ENCODE measurements at places on chromosomes 5 and 9.

- no peak for DNase-seq
These were observed 193.5 kb upstream of the TLX3 start for GRCh38 chr5:171115519-171115918.

- DNase-seq: peak; percentile 20
These were observed 52.4 kb downstream of the DMRT1 start for GRCh38 chr9:893843-894420.

DNA sequence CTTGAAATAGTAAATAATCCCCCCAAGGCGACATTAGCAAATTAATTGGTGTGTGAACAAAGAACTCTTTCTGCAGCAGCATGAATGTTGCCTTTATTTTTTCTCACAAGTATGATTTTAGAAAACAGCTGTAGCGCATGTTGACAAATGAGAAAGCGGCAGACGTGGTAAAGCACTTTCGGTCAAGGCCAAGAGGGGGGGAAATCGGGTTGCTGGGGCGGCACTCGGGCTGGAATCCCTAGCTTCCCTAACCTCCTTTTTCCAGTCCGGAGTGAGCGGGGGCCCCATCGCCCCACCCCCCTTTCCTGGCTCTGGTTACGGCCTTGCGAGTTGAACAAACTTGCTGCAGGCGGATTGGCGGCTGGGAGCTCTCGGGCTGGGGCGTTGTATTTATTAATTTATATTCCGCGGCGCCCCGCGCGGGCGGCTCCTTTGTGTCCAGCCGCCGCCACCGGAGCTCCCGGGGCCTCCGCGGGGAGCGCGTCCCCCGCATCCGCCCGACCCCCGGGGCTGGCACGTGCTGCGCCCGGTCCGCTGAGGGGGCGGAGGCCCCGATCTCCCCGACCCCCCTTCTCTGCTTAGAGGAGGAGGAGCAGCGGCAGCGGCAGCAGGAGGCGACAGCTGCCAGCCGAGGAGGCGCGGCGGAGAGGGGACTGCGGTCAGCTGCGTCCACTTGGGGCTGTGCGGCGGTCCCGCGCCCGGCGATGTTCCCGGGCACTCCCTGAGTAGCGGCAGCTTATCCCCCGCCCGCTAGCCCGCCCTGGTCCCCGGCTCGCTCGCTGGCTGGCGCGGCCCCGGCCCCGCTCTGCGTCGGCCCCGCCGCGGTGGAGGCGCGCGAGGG is at the start of gene RHOBTB3:
Gene RHOBTB3 (plus strand): TSS at position 607 of the 841 bp plus-strand sequence. CDS start 347 bp downstream, outside the sequence.
- DNase-seq: peak; percentile 79

GRCh38 chr9:118529210-118529609 is 825.0 kb downstream of the TLR4 start:
- DNase-seq: no peak

- no peak for DNase-seq
These were observed 48.8 kb downstream of the LNPEP start for GRCh38 chr5:96984506-96985192.

- no peak for DNase-seq
These were observed 159.2 kb upstream of the TUT7 start for GRCh38 chr9:86513429-86513828.

DNA sequence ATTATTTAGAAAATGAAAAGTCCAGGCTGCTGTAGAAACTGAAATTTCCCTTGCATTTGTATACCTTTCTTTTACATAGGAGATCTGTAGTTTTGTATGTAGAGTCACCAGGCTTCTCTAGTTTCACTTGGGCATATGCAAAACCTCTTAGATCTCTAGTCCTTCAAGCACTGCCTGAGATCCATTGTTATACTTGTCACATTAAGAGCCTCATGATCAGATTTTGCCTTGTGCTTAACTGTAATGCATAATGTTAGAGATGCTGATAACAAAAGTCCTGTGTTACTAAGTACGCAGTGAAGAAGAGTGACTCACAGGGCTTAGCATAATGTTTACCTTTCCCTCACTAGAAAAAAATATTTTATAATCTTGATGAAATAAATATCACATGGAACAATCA is 250.2 kb downstream of the CYLC2 start:
- no peak for DNase-seq

DNA sequence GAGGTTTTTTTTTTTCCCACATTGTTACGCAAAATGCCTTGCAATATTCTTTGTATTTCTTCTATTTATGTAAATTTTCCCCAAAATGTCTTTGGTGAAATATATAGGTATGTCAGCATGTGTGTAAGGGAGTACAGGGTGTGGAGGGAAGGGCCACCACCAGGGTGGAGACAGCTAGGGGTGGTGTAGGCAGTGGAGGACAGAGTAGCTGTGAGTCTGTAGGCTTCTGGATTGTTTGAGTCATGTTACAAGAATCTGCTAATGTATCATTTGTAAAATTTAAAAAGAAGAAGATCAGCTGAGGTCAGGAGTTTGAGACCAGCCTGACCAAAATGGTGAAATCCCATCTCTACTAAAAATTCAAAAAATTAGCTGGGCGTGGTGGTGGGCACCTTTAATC is 175.5 kb downstream of the NXNL2 start:
- no peak for DNase-seq

DNA sequence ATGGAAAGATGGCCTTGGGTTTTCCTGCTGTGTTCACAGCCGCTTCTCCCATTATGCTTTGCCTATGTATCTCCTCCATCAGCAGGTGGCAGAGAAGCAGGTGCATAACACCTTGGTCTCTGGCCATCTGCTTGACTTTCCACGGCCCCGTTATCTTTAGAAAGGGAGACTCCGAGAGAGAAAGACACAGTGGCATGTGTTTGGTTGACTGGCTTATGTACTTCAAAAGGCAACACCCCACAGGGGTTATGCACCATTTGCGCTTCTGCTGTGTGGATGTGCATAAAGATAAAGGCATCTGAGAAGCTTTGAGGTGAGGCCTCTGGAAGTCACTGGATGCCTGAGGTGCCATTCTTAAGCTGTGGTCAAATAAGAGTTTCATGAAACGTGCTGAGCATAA is 138.4 kb downstream of the EGFLAM start:
- DNase-seq: no peak

GRCh38 chr9:71446106-71446472 is 322.2 kb downstream of the CEMIP2 start:
- DNase-seq: no peak

GRCh38 chr5:17094830-17095229 is 122.6 kb upstream of the BASP1 start:
- no peak for DNase-seq

GRCh38 chr5:42982107-42982622 is 58.0 kb downstream of the ANXA2R start:
- DNase-seq: no peak

- no peak for DNase-seq
These were observed 69.0 kb downstream of the CDC14B start for GRCh38 chr9:96550659-96551058.

- DNase-seq: no peak
These were observed 71.8 kb upstream of the ALDH1A1 start for GRCh38 chr9:73024601-73025034.

DNA sequence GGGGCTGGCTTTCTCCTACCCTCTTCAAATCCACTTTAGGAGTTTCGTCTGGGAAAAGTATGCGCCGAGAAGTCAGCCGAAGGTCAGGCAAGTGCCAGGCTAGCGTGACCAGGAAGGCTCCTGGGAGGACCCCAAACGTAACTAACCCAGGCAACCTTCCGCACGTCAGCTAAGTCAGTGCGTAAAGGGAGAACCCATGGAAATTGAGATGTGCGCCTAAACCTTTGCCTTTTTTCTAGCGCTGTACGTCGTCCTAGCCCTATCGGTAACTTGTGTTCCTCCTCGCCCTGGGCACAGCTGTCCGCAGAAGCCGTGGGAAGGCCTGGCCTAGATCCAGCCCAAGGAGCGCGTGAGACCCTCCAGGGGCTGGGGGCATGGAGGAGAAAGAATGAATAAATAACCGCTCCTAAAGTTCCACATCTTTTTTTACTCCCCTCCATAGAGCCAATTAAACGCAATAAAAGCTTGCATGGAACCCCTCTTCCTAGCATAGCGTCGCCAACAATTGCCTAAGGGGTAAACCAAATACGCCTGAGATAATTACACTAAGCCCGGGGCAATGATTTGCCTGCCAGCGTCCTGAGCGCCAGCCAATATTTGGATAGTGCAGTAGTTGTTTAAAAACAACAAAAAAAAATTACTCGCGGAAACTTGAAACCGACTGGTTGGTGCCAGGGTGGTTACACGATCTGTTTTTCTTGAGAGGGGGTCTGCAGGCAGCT is 4.0 kb upstream of the FOXB2 start:
- no peak for DNase-seq

GRCh38 chr9:88784960-88785359 is 206.3 kb upstream of the S1PR3 start:
- no peak for DNase-seq

DNA sequence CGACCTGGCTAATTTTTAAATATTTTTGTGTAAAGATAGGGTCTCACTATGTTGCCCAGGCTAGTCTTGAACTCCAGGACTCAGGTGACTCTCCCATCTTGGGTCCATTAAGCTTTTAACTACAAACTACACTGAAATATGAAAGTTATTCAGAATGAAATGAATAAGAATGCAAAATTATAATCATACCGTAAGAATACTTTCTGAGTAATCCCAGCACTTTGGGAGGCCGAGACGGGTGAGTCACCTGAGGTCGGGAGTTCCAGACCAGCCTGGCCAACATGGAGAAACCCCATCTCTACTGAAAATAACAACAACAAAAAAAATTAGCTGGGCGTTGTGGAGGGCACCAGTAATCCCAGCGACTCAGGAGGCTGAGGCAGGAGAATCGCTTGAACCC is 1.1 kb upstream of the ORM1 start:
- DNase-seq: no peak

GRCh38 chr5:150461231-150461630 is 11.7 kb upstream of the RPS14 start:
- DNase-seq: no peak

- no peak for DNase-seq
These were observed 898 bp downstream of the CAMSAP1 start for GRCh38 chr9:135906291-135907005.

DNA sequence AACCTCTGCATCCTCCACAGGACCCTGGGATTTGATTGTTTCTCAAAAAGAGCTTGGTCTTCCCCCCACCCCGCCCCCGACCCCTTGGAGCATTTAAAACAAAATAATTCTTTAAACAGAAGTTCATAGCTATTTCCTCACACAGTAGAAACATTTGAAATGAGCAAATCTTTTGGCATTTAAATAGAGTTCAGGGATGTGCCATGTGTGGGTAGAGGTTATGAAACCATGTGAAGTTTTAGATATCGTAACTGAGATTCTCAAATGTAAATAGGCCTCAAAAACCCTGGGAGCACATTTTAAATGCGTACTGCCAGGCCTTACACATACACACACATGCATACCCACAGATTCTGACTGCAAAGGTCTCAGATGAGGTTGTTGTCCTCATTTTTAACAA is 66.5 kb downstream of the EPB41L4B start:
- no peak for DNase-seq

GRCh38 chr9:92404042-92404836 is at the start of gene OGN:
Gene OGN, minus strand, starts transcription at chr9:92404578. Its CDS starts 1,171 bp downstream, at chr9:92403407.
- no peak for DNase-seq

DNA sequence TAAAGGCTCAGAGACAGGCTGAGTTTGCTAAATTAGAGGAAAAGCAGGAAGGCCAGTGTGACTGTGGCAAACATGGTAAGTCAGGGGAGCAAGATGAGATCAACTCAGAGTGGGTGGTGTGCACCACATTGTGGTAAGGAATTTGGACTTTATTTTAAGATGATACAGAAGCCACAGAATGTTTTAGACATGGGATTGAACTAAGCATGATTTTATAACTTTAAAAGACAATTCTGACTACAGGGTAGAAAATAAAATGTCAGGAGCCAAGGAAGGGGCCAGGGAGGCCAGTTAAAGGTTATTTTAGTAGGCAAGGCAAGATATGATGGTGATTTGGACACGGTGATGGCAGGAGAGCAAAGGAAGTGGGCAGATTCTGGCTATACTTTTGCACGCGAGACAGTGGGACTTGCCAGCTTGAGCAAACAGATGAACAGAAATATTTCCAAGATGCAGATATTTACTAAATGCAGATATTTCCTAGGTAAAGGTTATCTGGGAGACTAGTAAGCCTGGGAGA is 53.9 kb downstream of the TSSK1B start:
- DNase-seq: no peak

GRCh38 chr9:18806232-18807080 is 226.6 kb downstream of the SAXO1 start:
- no peak for DNase-seq

DNA sequence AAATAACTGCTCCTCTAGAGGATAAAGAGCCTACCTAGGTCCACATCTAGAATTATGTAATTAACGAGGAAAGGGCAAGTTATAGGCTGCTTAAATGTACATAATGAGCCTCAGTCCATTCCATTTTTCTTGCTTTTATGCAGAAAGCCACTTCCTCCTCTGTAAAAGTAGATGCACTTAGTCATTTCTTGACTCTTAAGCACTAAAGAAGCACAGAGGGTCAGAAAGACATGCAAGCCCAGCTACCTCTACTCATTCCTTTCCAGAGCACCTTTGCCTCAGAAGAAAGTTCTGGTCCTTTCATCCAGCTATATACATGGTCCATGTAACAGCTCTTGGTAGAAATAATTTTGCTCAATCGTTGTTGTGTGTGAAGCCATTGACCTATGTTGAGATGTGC is 308.0 kb upstream of the NREP start:
- no peak for DNase-seq

GRCh38 chr5:154355129-154355611 is 90.6 kb upstream of the SAP30L start:
- DNase-seq: no peak

DNA sequence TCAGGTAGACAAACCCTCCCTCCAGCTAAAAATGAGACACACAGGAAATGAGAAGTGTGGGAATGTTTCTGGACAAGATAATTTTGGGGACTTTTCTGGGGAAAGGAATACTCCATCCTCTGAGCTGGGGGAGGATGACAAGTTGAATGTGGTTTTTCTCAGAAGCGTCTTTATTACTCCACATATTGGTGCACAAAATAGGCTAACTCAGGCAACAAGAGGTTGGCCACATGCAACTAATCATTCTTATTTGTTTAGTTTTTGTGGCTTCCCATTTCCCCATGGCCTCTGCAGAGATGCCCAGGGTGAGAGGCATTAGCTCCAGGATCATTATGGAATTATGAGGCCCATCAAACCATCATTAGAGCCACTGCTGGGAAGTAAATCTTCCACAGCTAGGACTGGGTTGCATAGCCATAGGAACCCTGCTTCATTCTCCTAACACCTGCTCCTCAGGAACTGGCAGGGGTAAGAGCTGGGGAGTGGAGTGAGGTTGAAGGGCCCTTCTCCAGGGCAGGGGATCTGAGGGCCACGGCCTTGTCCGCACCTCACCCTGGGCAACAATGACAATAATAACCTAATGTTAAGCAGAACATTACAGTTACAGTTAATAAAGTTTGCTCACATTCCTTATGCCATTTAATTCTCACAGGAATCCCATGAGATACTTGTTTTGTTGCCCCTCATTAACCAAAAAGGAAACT is 9.3 kb upstream of the SIL1 start:
- DNase-seq: no peak

- DNase-seq: no peak
These were observed 120.4 kb downstream of the EBF1 start for GRCh38 chr5:158979290-158979689.

DNA sequence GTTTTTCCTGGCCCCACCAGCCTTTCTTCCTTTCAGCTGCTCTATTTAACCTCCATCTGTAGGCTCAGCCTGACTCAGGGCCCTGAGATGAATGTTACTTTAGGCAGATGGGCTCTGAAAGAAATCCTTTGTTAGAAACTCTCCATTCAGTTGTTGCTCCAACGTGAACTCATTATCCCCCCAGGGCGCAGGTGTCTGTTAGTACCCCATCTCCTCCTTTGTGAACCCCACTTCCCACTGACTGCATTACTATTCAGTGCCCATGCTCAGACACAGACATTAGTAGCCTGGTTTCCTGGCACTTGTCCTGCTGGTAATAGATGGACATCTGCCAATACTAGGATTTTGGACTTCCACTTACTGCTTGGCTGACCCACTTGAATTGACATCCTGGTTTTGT is 1271.6 kb downstream of the PTPRD start:
- no peak for DNase-seq

Measured in HFF-Myc (cell line).